ENCODE measurements at places on chromosomes 7 and 10.

GRCh38 chr7:112990624-112991023 lies 96.0 kb downstream of the GPR85 start:
- no peak for DNase-seq

DNA sequence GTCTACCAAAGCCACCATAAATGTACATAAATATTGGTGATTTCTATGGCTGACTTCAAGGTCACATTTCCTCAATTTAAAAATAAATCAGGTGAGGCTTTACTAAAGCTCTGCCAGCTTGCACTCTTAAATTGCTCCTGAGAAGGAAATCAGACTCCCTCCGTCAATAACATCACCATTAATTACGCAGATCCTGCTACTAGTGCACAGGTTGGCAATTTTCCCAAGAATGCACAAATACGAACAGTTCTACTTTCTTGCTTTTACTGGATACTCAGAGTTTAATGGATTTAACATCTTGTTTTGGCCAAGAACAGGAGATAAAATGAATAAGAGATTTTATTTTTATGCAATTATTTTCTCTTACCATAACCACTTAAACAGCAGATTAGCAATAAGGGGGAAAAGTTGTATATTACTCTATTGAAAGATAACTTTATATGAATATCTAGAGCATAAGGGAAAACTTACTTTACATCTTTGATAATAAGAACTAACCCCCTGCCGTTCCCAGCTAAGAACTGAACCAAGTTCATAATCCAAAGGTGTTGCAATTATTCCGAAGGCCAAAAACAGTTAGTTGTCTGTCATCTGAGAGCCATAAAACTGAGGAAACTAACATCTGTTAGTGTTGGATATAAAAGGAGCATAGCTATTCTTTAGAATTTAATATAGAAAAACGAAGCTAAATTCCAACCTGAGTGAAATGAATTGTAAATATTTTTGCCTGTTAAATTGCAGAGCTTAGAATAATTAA lies 140.5 kb downstream of the TWIST1 start:
- DNase-seq, result no peak

- DNase-seq, result peak; percentile 77
Observed at GRCh38 chr7:43925984-43926797, at the start of gene UBE2D4. Gene UBE2D4 (plus strand): TSS chr7:43926436. CDS start chr7:43926533, 97 bp downstream.

DNA sequence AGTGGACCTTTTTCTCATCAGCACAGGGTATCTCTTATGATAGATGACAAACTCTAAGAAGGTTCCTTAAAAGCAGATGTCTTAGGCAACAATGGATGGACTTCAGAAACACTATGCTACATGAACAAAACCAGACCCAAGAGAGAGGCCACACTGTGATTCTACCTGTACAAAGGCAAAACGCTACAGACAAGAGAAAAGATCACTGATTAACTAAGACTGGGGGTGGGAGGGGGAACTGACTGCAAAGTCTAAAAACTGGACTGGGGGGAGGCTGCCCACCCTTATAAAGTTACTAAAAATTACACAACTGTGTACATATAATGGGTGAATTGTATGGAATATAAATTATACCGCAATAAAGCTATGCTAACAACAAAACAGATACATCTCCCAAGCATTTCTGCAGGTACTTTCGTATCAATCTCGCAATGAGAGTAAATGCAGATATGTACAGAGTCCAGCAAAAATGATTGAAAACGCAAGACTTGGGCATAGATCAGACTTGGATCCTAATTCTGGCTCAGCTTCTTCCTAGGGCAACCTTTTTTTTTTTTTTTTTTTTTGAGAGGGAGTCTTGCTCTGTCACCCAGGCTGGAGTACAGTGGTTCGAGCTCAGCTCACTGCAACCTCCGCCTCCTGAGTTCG lies 179.7 kb downstream of the FAM107B start:
- no peak for DNase-seq

- no peak for DNase-seq
Observed at GRCh38 chr7:138431517-138431916, 28.5 kb upstream of the TRIM24 start.

- DNase-seq, result no peak
Observed at GRCh38 chr10:73307203-73307800, 51.4 kb downstream of the CFAP70 start.

DNA sequence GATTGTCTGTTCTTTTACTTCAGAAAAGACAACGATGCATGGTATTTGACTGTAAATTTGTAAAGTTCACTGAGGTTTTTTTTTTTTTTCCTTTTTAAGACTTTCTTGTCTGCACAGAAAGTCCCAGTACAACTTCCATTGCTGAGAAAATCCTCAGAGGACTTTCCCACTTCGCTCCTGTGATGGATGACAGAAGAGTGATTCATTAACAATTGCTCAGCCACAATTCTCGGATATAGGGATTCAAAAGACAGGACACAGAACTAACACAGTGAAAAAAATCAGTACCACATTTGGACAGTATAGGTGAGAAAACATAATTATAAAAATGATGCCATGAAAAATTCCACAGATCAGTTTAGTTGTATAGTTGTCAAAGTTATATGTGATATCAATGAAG lies 48.0 kb downstream of the SEC23IP start:
- DNase-seq, result no peak

- DNase-seq, result no peak
Observed at GRCh38 chr7:135291809-135292253, 58.2 kb downstream of the STRA8 start.

GRCh38 chr10:7070950-7071349 lies 339.9 kb downstream of the SFMBT2 start:
- no peak for DNase-seq

DNA sequence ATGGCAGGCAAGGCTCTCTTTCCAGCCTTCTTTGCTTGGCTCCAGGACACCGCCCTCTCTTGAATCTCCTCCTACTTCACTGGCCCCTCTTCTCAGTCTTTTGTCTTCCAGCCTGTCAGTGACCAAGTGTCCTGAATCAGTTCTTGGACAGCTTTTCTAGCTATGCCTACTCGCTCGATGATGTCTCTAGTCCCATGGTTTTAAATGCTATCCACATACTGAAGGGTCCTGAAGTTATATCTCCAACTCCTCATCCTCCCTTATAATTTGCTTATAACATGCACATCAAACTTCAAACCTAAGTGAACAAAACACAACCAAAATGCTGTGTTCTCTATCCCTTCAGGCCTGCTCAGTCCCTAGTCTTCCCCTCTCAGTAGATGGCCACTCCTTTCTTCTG lies 5.0 kb upstream of the GOLGA7B start:
- DNase-seq, result no peak

DNA sequence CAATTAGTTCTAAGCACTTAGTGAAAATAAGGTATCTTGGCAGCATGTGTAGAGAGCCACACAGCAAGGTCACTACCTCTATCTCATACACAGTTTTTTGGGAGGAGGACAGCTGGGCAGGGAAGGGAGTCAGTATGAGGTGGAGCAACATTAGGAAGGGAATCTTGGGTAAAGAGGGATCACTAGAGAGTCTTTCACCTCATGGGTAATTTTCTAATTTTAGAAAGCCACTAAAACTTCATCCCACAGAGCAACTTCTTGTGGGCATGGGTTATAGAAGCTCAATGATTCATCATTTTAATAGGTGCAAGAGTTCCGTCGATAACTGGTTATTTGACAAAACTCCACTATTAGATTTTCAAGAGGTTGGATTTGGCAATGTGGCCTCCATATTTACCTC lies 2.5 kb downstream of the NRAP start:
- DNase-seq, result no peak

- no peak for DNase-seq
Observed at GRCh38 chr10:13528875-13529713, at the start of gene BEND7. Gene BEND7 (minus strand): TSS chr10:13529014. CDS start chr10:13528533, 481 bp downstream.

DNA sequence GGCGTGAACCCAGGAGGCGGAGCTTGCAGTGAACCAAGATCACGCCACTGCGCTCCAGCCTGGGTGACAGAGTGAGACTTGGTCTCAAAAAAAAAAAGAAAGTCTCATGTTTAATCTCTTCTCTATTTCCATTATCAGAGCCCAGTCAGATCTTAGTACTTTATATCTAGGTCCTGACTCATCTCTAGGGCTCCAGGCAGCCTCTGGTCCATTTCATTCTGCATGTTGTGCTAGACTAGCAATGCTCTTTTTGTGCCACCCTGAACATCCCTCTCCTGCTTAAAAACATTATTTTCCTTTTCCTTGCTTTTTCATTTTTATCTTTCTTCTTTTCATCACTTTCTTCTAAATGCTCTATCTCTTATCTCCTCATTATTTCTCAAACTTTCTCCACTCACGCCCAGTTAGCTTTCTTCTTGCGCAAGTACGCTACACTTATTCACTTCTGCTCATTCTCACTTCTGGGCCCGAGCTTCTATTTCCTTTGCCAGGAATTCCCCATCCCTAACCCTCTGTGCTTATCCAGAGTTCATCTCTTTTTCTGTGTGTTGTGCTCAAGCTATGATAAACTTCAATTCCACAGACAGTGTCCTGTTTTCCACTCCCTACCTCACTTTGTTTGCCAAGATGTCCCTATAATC lies 63.9 kb downstream of the BTAF1 start:
- no peak for DNase-seq

DNA sequence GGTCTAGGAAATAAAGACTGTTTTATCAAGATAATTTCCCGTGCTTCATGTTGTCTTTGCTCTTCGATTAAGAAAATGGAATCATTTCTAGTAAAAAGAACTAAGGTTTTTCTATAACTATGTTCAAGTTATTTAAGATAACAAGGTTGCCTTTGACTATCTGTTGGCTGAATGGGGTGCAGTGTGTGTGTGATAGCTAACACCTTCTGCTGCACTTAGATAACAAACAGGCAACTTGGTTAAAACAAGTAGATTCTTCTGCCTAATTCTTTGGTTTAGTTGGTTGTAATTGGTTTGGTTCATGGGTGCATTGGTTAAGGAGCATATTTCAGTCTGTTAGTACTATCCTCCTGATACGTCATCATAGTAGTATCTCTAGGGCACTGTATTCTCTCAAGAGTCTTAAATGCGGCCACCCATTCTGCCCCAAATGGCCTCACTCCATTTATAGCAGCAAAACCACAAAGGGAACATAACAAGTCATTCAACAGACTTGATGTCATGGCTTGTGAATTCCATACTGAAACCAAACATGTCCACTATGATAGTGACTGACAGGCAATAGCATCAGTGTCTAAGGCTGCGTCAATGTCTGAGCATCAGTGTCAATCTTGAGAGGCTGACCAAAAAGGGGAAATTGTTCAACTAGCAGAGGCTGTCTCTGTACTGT lies 55.7 kb downstream of the CCDC3 start:
- no peak for DNase-seq

All from stimulated activated CD8-positive, alpha-beta memory T cell treated with anti-CD3 and anti-CD28 coated beads, Interleukin-15, amount 100 ng/mL, for 24 hours (primary cell).